ENCODE measurements at places on chromosomes 11 and 22.
A peak's percentile ranks its signal among the peaks of the same experiment; 100 is the strongest.

DNA sequence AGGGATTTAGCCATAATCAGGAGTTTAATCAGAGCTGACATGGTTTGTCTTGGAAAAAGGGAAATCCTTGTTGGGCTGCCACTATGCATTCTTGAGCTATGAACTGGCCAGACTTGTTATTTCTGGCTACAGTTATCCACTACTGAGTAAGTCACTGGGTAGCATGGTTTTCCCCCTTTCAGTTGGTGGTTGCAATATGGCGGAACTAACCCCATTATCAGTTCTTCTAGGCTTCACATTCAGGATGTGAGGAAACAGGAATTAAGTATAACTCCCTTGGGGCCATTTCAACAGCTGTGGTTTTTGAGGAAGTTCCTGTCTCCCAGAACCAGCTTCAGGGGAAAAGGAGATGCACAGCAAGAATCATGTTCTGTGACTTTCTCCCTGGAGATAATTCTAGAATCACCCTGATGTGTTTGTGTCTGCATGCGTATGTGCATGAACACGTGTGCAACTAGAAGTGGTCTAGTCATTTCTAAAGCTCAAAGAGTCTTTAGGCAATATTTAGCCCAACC is 103.0 kb upstream of the CD44 start:
- no peak for DNase-seq

GRCh38 chr22:43706151-43706550 is 106.0 kb downstream of the EFCAB6 start:
- no peak for DNase-seq

DNA sequence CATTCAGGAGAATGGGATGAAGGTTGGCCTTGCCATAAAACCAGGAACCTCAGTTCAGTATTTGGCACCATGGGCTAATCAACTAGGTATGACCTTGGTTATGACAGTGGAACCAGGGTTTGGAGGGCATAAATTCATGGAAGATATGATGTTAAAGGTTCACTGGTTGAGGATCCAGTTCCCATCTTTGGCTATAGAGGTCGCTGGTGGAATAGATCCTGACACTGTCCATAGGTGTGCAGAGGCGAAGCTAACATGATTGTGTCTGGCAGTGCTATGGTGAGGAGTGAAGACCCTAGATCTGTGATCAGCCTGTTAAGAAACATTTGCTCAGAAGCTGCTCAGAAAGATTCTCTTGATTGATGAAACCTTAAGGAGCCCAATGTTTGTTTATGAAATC is 5.7 kb downstream of the NF2 start:
- no peak for DNase-seq

GRCh38 chr11:114168691-114169090 is 109.2 kb downstream of the ZBTB16 start:
- DNase-seq: no peak

DNA sequence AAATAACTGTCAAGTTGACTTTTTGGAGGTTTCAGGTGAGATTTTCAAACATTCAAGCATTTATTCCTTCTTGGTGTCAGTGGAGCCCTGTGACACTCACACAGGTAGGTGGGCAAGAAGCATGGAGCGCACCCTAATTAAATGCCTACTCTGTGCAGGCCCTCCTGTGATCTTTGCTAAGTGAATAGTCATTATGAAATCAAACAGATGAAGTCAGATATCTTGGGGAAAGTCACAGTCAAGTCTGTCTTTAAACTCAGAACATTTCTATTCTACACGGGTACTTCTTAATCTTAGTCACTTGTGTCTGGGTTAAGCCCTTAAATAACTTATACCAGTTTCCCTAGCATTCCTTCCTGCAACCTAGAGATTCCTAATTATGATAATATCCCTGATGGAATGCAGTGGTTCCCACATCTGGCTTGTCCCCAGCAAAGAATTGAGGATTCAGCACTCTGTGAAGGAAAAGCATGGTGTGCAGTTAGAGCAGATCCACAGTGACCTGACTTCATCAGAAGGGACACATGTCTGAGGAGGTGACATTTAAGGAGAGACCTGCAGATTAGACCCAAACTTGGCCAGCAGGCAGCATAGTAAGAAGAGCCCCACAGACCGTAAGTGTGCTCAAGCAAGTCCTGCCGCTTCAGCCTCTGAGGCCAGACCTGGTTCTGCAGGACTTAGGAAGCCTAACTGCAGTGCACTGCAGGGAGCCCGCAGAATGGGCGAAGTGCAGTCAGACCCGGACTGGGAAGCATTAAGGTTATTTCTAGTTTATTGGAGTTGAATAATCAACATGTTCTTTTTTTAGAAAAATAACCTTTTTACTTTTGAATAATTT is 85.3 kb upstream of the GAL start:
- no peak for DNase-seq

- peak; percentile 27 for DNase-seq
Measured at GRCh38 chr11:73760135-73760678, 667 bp downstream of the RAB6A start.

- DNase-seq: no peak
Measured at GRCh38 chr22:43144949-43145348, 1.8 kb upstream of the MCAT start.

- no peak for DNase-seq
Measured at GRCh38 chr11:36375353-36376008, 79.4 kb downstream of the PRR5L start.

- no peak for DNase-seq
Measured at GRCh38 chr22:33035272-33035863, 22.8 kb downstream of the SYN3 start.

- no peak for DNase-seq
Measured at GRCh38 chr11:41301023-41301422, 158.4 kb downstream of the LRRC4C start.

DNA sequence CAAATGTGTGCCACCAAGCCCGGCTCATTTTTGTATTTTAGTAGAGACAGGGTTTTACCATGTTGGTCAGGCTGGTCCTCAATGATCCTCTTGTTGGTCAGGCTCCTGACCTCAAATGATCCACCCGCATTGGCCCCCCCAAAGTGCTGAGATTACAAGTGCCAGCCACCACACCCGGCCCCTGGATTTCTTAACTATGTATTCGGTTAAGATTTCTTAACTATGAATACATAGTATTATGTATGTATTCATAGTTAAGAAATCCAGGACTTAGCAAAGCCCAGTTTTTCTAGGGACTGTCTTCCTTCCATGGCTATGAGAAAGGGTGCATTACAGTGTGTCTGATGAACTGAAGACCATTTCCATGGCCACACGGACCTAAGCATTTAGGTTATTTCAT is 1.7 kb downstream of the C11orf91 start:
- DNase-seq: no peak

DNA sequence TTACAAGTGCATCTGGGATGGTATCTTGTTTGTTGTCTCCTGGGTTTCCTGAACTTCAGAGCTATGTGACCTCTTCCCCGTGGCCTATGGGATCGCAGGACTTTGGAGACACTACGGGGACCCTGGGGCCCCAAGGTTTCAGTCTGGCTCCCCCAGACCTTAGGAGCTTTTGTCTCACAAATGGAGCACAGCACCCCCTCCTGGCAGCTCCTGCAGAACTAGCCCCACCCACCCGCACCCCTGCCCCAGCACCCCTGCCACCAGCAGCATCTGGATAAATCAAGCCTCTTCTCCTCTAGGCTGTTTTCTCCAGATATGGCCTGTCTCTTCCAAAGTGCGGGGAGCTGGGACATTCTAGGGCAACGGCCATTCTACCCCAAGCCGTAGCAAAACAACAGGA is 10.4 kb downstream of the RCOR2 start:
- DNase-seq: no peak

GRCh38 chr22:44973829-44974228 is 36.0 kb downstream of the PHF21B start:
- no peak for DNase-seq
